ENCODE measurements at places on chromosomes 2 and 18.

DNA sequence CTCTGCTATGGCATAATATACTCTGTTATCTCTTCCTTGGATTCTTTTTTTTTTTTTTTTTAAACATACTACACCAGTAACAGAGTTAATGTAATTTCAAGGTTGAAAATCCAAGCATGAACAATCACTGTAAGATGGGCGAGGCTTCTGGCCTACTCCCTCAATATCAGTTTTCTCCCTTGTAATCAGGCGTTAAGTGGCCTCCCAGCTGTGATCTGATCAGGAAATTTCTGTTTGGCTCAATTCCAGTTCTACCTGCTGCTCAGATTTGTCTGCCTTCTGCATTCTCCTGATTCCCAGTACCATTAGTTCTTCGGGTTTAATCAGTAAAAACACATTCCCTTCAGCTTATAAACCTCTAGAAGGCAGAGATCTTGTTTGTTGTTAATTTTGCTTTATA lies 18.6 kb downstream of the PRKD3 start:
- no peak for DNase-seq

DNA sequence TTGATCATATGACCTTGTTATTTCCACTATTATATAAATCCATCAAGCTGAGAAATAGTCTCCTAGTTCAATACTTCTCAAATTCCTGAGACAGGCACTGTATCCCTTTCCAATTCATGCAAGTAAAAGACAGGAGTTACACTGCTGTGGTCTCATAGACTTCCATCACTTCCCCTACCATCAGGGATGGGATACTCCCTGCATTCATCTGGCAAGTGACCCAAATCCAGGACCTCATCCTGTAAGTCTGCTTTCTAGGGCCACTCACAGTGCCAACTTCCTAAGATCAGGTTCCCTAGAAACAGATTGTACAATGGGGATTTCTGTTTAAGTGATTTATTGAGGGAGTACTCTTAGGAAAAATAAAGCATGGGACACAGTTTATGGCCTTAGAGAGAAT lies 424.0 kb upstream of the CDH7 start:
- no peak for DNase-seq

DNA sequence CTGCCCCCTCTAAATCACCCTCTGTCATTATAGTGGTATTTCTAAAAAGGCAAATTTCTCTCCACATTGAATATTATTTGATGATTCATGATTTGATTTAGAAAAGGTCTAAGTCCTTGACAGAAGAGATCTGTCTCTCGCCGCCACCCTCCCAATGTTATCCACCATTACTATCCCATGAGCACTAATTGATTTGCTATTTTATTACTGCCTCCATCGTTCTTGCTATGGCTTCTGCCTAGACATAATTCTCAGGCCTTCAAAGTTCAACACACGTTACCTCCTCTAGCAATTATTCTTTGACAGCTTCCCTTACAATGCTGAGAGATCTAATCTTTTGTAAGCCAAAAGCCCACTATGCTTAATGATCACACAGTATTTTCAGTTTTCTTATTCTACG lies 507.0 kb upstream of the CHAC2 start:
- no peak for DNase-seq

- DNase-seq: no peak
These were observed 91.0 kb downstream of the MARCHF4 start for GRCh38 chr2:216281316-216281715.

GRCh38 chr2:181258720-181259119 lies 198.5 kb upstream of the ITGA4 start:
- DNase-seq: no peak

DNA sequence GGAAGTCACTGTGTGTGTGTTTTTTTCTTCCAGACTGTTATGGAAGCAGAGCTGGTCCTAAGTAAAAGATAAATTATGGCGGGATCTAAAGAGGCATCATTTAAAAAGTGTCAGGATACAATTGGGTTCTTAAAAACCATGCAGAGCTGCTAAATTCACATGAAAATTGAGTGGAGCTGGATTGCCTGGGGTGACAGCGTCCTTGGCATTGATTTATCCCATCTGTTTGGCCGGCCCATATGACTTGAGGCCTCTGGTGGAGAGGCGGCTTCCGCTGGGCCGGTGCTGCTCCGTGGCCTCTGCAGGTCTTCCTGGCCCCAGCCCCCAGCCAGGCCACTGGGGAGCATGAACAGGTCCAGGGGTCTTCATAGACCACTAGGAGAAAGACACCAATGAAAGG lies 165.5 kb downstream of the GLI2 start:
- no peak for DNase-seq

GRCh38 chr2:106781196-106781595 lies 104.8 kb downstream of the ST6GAL2 start:
- no peak for DNase-seq

GRCh38 chr2:188416367-188416766 lies 124.7 kb downstream of the GULP1 start:
- DNase-seq: no peak

DNA sequence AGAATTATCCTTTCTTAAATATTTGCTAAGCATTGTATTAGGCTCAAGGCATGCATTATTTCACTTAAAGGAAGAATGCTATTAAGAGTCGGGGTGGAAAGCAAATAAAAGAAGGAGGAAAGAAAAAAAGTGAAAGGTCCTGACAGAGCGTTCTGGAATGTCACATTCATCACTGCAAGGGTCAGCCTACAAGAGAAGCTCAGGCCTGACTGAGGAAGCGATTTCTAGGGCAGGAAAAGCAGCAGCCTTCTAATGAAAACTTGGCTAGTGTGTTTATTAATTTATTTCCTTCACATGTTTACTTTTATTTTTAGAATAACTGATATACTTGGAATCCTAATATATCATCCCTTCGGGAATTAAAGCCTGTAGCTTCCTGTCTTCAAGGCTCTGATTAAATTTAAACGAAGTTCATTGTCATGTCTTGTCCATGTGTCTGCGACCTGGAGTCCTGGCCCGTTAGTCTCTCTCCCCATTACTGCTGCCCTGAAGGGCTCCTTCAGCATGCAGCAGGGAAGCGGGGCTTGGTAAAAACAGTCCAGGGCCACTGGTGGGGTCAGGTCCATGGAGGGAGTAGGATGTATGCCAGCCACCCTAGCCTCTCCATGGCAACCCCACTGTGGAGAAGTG lies 119.2 kb upstream of the CCDC68 start:
- no peak for DNase-seq

- no peak for DNase-seq
These were observed 69.1 kb upstream of the B3GNT7 start for GRCh38 chr2:231326404-231326803.

- DNase-seq: no peak
These were observed 67.7 kb upstream of the POU3F3 start for GRCh38 chr2:104786204-104786603.

DNA sequence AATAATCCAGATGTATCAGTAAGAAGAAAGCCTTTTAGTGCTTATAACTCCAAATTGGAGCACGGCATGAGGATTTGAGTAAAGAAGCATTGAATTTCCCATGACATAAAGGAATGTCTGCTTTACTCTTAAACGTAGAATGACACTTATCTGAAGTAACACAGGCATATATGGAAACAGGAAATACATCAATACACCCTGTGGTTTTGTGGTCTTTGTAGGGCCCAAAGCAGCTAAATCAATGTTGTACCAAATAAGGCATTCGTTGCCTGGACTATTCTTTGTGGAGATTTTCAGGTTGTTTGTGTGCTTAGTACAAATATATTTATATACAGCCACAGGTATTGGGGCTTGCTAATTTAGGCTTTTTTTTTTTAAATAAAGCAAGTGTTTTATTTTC lies 660.5 kb downstream of the LRRTM4 start:
- no peak for DNase-seq

DNA sequence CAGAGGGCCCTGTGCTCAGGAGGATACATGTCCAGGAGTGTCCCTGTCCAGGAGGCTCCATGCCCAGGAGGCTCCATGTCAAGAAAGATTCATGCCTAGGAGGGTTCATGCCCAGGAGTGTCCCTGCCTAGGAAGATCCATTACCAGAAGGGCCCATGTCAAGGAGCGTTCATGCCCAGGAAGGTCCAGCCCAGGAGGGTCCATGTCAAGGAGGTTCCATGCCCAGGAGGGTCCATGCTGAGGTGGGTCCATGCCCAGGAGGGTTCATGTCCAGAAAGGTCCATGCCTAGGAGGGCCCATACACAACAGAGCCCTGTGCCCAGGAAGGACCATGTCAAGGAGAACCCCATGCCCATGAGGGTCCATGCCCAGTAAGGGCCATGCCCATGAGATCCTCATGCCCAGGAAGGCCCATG lies 7.0 kb downstream of the GPR35 start:
- DNase-seq: no peak

DNA sequence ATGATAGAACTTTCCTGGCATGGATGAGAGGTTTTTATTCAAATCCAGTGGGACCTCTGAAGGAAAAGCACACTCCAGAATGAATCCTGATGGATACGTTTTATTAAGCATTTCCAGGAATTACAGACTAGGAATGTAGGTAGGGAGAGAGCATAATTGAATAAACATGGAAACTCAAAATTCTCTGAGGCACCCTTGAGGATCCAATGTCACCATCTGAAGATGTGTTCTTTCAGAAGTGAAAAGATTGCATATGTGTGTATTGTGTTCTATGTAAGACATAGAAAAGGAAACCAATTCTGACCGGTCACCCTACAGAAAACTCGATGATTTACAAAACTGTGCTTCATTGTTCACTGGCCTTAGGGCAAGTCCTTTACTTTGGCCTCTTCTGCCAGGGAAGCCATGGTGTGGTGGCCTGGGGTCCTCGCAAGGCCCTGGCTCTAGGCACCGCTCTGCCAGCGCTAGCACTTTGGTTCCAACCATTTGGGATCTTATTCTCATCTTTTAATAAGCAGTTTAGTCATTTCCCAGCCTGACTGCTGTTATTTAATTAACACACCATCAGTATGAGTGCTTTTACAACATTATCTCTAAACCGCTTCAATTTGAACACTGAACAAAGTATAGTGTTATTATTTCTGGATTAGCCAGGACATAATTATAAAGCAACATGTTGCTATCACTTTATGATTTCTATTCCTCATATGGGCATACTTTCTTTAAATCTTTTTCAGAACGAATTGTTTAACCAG lies 4.5 kb upstream of the GKN1 start:
- DNase-seq: peak; percentile 45

GRCh38 chr18:79379251-79379905 lies 16.4 kb upstream of the NFATC1 start:
- DNase-seq: no peak

- DNase-seq: no peak
These were observed 106.2 kb upstream of the ZFP36L2 start for GRCh38 chr2:43332653-43333052.

GRCh38 chr2:214104219-214104618 lies 306.6 kb upstream of the VWC2L start:
- DNase-seq: no peak

GRCh38 chr2:215654148-215654819 lies 218.4 kb upstream of the FN1 start:
- peak; percentile 89 for DNase-seq

- no peak for DNase-seq
These were observed 96.0 kb upstream of the MYCN start for GRCh38 chr2:15844211-15844801.

DNA sequence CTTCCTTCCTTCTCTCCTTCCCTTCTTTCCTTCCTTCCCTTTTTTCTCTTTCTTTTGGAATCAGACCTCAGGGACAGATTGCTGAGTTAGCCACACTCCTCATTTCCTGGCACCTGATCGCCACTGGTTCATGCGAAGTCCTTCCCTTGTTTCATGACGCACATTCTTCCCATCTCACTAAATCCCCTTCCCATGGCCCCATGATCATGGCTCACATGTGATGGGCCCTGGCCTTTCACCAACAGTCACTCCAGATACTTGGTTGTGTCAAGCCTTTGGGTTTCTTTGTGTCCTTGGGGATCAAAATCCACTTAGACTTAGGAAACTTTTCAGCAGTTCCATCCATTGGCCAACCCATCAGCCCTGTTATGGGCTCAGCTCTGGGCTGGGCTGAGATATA lies 23.8 kb upstream of the ASPRV1 start:
- no peak for DNase-seq

- peak; percentile 35 for DNase-seq
These were observed at the start of gene TGFBRAP1 for GRCh38 chr2:105329561-105330495. TSS of gene TGFBRAP1 (minus strand) at chr2:105329735. CDS start at chr2:105308301, 21,434 bp downstream.

DNA sequence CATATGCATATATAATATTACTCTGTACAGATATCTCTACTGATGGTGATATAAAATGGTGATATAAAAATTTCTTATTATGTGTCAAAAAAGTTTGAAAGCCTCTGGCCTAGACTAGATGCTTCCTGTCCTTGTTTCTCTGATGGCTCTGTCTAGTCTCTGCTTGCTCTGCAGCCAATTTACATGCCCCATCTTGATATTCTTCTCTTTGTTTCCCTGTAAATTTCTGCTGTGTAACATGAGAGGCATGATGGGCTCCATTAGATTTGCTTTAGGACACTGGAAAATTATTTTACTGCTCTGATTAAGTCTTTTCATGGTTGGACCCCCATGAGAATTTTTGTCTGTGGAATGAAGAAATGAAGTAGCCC lies 24.3 kb downstream of the BABAM2 start:
- no peak for DNase-seq

DNA sequence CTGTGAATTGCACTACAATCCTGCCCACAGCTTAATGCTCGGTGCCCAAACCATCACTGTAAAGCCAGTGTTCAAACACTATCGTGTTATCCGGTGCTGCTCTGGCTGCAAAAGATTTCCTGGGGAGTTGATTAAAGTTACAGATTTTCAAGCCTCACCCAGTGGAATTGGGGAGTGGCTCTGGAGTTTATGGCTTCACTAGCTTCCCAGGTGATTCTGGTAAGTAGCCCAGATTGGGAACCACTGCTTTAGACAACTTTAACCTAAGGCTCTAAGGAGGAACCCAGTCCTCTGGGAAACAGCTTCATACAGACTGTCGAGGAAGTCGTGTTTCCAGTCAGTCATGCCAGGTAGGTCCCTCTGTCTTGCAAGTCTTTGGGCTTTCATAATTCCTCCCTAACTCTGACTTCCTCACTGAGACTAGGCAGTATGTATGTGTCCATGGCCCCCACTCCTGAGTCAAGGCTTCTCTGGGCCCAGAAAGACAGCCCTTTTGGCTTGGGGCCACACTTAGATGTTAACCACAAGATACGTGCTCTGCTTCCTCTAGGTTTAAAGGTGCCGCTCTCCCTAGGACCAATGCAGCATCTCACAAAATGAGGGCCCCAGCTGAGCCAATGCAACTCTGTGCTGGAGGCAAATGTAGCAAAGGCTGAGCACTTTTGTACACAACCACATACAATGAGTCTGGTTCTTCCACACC lies 299.7 kb downstream of the PRKCE start:
- no peak for DNase-seq

GRCh38 chr2:98634406-98635092 lies 26.2 kb downstream of the UNC50 start:
- DNase-seq: no peak

GRCh38 chr2:215521031-215521430 lies 85.2 kb upstream of the FN1 start:
- peak; percentile 25 for DNase-seq

DNA sequence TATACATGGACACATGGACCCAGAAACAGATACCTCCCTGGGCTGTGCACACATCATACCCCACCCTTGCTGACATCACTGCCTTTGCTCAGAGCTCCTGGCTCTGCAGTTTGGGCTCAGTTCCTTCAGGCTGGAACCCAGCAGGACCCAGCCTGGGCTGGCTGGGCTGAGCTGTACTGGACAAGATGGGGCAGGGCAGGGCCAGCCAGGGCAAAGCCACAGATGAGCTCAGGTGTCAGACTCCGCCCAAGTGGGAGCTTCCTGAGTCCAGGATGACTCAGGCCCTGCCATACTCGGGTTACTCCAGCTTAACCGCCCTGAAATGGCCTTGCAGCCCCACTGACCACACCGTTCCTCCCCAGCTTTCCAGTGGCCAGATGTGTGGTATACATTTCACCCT lies 284.9 kb downstream of the OSR1 start:
- no peak for DNase-seq

Measured in muscle of arm (tissue), 14 donors.